Stimulated activated CD4-positive, alpha-beta T cell treated with anti-CD3 and anti-CD28 coated beads, Interleukin-1b, Interleukin-23, amount 100 ng/mL, for 4 hours (primary cell): ENCODE measurements at places on chromosomes 3 and 15.

DNA sequence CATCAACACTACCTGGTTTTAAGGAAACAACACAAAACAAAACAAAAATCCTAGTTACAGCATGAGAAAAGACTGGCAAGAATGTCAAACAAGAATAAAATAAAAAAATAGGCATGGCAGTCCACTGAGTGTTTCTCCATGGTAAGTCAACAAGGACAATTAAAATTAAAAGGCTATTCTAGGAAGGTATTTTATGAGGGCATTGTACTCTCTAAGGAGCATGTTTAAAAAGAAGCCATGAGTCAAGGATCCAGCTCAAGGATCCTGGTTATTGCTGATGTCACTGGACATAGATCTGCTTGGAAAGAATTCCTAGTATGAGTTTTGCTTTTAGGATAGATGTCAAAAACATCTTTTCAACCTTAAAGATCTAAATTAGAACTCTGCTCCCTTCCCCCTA is 106.7 kb downstream of the MYO5A start:
- no peak for DNase-seq

- DNase-seq: no peak
These were observed 199.3 kb upstream of the TBC1D5 start for GRCh38 chr3:17941766-17942165.

DNA sequence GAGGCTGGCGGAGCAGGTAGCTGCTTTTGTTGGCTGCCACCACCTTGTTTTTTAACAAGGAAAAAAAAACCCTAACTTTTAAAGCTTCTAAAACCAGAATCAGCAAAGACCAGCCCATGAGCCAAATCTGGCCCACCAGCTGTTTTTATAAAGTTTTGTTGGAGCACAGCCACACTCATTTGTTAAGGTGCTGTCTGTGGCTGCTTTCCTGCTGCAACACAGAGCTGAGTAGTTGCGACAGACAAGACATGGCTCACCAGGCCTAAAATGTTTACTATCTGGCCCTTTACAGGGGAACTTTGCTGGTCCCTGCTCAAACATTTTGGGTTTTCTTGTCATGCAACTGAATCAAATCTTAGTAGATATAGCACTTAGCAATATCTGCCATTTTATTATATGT is 18.9 kb downstream of the EFCAB12 start:
- no peak for DNase-seq

DNA sequence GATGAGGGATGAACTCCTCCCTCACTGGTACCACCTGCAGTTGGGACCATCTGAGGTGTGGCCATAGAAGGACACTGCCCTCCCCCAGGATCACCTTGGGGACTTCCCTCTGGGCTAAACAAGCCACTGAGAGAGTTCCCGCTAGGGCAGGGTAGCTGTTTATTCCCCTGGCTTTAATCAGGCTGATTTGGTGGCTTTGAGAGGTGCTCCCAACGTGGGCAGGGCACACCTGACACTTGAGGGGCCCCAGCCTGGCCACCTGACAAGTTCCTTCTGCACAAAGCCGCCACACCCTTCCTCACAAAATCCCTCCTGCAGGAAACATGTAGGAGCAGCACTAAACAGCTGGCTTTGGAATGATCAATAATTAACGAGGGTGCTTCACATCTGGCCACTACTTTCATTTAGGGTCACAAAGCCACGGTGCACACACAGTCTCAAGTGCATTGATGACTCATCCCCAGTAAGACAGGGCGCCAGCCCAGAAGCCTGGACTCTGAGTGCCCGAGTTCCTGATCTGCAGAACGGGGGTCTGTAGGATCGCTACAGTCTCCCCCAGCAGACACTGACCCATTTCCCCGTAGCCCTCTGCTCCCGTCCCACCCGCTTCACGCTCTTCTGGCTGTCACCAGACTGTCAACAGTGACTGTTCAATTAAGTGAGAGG is 75.1 kb downstream of the ATP10A start:
- no peak for DNase-seq

DNA sequence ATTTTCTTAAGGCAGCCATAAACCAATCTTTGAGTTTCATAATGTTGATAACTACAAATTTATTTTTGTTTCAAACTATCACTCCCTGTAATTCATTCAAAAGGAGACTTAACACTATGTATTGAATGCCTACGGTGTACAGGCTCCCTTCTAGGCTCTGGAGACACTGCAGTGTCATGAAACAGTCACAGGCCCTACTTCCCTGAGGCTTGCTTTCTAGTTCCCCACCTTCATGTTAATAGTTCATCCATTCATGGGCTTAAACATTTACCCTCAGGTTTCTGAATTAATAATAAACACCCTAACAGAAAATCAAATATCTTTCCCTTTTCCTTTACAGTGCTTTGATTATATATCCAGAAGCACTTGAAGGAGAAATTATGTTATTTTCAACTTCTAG is 168.7 kb downstream of the CHL1 start:
- DNase-seq: no peak

DNA sequence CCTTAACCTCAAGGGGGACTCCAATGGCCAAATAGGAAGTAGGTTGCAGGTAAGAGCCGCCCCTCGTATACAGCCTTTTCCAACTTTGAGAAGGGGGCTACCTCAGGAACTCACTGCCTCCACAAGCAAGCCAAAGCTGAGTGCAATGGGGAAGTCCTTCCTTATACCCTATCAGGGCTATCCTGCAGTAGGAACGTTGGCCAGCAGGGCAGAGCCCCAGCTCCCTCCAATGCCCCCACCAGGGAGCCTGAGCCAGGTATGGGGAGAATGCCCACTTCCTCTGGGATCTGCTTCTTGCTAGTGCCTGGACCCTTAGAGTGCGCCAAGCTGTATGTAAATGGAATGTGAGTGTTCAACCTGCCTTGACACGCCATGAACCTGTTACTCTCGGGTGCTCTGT is 16.3 kb downstream of the CACNA2D2 start:
- DNase-seq: no peak

DNA sequence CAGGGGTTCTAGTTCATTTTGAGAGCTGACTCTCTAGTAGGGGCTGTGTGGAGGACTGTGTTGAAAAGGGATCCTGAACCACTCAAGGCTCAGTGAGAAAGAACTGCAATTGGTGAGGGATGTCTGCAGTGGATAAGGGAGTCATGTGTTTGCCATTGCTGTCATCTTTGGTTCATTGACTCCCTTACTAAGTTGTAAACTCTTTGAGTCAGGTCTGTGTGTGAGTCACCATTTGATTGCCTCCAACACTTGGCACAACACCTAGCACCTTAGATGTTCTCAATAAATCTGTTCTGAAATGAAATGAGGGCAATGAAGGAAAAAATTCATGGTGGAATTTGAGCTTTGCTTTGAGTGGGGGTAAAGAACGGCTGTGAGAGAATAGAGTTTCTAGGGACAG is 51.7 kb downstream of the PLS1 start:
- no peak for DNase-seq

GRCh38 chr15:78129751-78130287 is 1.4 kb downstream of the CIB2 start:
- DNase-seq: no peak

GRCh38 chr3:179732661-179733348 is 80.0 kb downstream of the USP13 start:
- no peak for DNase-seq

- DNase-seq: no peak
These were observed 24.4 kb upstream of the THBS1 start for GRCh38 chr15:39556461-39556860.
